AG04450 (cell line): ENCODE measurements at places on chromosomes 7 and 10. TPM values are rescaled to one million over a fixed set of nuclear protein-coding genes. Genes with fewer than 3 reads are reported as not detected.

OR2F1 gene
- not detected in 2 replicates for polyA plus RNA-seq

INMT gene
- polyA plus RNA-seq = 6.6 and 7.6 TPM in 2 replicates

WDFY4 gene
- polyA plus RNA-seq = not detected in 2 replicates

FAM25A gene
- not detected in 2 replicates for polyA plus RNA-seq

ESYT2 gene
- polyA plus RNA-seq = 46.9 and 54.3 TPM in 2 replicates

KCP gene
- polyA plus RNA-seq = 0.04 and 0.05 TPM in 2 replicates

CALML5 gene
- polyA plus RNA-seq = not detected in 2 replicates
